Spleen (tissue), 13 donors: ENCODE measurements at places on chromosomes 11 and 22.
A peak's percentile ranks its signal among the peaks of the same experiment; 100 is the strongest.

- peak; percentile 74 for DNase-seq
Measured at GRCh38 chr11:117443266-117444186, 115.9 kb downstream of the CEP164 start.

GRCh38 chr11:80872116-80872728 is 1431.4 kb upstream of the TENM4 start:
- no peak for DNase-seq

DNA sequence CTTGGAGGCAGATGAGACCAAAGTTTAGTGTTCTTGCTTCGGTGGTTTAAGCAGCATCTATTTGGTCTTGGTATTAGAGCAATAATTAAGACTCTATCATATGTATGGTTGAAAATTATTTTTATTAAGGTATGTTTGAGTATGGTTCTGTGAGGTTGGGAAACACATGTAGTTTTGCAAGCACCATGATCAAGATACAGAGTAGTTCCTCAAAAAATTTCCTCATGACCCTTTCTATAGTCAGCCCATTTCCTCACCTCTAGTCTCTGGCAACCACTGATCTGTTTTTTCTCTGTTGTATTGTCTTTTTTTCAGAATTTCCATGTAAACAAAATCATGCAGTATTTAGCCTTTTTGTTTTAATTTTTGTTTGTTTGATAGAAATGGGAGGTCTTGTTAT is 18.4 kb downstream of the MTMR3 start:
- DNase-seq = no peak

GRCh38 chr11:117872420-117872961 is 4.0 kb downstream of the FXYD6 start:
- DNase-seq = no peak

DNA sequence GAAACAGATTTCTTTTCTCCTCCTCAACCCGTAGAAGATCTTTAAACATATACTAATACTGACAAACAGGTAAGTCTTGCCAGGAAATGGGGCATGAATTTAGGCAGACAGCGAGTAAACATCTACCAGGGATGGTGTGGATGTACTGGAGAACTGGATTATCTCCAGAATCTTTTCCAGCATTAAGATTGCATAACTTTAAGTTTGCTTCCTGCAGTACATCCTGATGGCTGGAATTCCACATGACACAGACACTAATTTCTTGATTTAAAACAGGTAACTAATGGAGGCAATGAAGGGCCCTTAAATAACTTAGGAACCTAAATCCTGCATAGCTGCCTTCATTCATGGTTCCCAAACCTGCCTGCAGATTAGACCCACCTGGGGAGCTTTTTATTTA is 40.7 kb downstream of the JHY start:
- no peak for DNase-seq

GRCh38 chr11:561148-562003 is 606 bp downstream of the RASSF7 start:
- DNase-seq = no peak

DNA sequence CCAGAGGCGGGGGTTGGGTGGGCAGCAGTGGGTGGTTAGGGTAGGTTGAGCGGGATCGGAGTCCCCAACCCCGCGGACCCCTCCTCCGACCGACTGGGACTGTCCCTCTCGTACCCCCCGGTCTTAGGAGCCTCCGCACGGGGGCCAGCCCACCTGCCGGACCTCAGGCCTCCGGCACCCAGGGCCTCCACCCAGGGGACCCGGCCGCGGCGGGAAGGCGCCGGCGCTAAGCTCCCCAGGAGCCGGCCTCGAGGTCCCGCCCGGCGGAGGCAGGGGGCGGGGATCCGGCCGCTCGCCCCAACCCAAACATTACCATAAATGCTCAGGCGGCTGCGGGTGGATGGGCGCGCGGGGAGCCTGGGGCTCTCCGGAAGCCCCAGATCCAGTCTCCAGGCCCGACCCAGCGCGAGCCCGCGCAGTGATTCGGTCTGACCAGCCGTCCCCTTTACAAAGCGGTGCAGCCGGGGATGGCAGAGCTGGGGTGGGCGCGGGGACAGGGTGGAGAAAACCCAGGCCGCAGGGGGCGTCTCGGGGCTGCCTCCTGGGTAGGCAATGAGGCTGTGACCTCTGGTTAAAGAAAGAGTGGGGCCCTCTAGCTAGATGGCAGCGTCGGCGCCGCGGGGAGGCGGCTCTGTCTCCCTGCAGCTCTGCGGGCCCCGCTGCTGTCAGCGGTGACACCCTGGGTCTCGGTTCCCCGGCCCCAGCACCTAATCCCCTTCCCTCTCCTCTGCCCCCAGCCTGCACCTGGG is 4.0 kb upstream of the MCAM start:
- peak; percentile 90 for DNase-seq

- DNase-seq = no peak
Measured at GRCh38 chr11:30436801-30437200, 113.9 kb downstream of the ARL14EP start.

GRCh38 chr11:59616396-59616982 is 915 bp upstream of the OSBP start:
- DNase-seq = peak; percentile 98

- no peak for DNase-seq
Measured at GRCh38 chr11:35047769-35048168, 91.2 kb upstream of the CD44 start.

DNA sequence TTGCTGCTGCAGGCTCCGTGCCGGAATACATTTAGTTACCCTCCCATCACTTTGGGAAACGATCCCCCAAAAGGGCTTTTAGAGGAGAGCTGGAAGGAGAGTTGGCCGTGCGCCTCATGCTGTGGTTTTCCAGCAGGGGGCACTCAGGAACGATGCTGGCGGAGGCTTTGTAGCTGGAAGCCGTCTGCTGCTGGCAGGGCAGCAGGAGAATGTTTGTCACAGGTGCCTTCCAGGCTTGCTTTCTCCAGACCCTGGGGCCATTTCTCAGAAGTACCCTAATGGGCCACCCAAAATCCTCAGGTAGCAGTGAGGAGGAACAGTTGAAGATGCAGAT is 30.0 kb upstream of the CABP7 start:
- peak; percentile 86 for DNase-seq

- DNase-seq = no peak
Measured at GRCh38 chr22:31635638-31636306, 26.2 kb downstream of the PISD start.

DNA sequence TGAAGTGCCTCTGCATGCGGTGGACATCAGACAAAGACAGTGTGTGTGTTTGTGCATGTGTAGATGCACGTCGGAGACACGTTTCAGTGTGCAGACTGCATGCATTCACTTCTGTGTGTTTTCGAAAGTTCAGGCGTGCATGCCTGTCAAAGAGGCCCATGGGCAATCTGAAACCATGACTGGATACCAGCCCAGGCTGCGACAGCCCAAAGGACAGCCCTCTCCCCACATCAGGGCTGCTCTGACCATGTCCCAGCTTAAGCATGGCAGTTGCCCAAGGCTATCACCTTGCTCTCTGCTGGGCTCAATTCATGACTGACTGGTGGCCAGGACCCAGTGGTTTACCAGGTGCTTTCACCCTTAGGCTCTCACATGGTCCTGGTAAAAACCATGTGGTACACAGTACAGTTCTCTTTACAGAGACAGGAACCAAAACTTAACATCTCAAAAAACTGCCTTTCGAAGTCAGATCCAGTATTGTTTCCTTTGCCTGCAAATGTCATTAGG is 423.7 kb upstream of the CADM1 start:
- DNase-seq = no peak

GRCh38 chr22:28967969-28968368 is 84.6 kb downstream of the ZNRF3 start:
- no peak for DNase-seq

- DNase-seq = no peak
Measured at GRCh38 chr11:92253945-92254344, 29.3 kb downstream of the FAT3 start.

DNA sequence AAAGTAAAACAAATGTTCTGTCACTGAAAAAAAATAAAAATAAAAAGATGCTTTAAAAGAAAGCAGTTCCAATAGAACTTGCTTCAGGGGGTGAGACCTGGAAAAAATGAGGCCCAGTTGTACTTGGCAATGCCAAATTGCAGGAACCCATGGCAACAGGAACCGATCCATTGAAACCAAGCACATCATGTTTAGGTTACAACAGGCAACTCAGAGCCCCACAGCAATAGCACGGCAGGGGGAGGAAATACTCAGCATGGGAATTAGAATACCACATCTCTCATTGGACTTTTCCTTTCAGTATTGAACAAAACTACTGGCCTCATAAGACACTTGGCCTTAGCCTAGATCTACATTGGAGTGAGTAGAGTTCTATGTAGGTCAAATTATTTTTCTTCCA is 84.3 kb downstream of the MSANTD4 start:
- DNase-seq = no peak

- DNase-seq = no peak
Measured at GRCh38 chr22:42432818-42433217, 615 bp upstream of the NFAM1 start.

DNA sequence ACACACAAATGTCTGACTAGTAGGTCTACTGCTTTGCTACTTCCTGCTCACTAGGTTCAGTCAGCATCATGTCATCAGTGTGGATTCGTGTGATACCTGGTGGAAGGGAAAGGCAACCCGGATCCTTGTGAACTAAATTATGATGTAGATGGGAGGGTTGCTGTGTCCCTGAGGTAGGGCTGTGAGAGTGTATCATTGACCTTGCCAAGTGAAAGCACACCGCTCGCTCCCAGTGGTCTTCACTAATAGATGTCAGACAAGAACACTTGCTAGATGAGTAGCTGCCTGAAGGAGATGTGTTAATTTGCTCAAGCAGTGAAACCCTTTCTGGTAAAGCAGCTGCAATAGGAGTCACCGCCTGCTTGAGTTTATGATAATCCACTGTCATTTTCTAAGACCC is 119.4 kb downstream of the WNT7B start:
- DNase-seq = no peak

- no peak for DNase-seq
Measured at GRCh38 chr11:46105926-46106325, 15.3 kb downstream of the PHF21A start.

- no peak for DNase-seq
Measured at GRCh38 chr11:93082900-93083299, 113.4 kb downstream of the MTNR1B start.

DNA sequence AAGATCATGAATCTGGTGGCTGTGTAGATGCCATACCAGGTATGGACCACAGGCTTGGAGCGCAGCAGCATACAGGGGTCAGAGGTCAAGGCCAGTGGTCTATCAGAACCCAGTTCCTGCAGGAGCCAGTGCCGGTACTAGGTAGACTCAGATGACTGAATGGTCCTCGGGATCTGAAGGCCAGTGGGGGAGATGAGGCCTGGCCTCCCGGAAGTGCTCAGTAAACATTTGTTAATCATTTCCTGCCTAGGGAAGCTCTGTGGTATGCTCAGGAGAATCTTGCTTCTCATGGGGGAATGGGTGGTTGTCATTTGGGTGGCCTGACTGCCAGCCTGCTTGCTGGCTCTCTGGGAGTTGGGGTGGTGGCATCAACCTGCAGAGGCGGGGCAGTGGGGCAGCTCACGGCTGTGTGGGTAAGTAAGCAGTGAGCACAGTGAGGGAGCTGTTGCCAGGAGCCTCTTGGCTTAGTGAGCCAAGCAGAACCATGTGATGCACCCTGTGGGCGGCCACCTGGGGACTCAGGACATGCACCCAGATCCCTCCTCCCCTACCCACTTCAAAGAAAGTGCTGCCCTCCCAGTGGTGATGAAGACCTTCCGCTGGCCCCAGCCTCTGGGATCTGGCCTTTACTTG is 33.0 kb downstream of the PTPRJ start:
- peak; percentile 93 for DNase-seq

- no peak for DNase-seq
Measured at GRCh38 chr11:115133475-115134209, 370.6 kb downstream of the CADM1 start.

DNA sequence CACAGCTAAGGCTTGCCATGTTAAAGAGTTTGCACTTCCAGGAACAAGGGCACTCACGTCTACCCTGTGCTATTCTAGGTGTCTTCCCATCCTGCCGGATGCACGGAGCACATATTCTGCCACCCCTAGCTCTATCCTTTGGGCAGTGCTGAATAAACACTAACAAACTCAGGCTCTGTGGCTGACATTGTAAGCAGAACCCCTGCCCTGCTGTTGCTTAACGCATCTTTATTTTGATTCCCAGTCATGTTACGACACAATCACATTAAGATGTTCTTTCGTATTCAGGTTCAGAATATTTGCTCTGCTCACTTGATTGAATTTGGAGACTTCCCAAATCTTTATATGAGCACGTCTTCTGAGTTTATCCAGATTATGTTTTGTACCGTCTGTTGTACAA is 3.7 kb upstream of the HDHD5 start:
- no peak for DNase-seq

DNA sequence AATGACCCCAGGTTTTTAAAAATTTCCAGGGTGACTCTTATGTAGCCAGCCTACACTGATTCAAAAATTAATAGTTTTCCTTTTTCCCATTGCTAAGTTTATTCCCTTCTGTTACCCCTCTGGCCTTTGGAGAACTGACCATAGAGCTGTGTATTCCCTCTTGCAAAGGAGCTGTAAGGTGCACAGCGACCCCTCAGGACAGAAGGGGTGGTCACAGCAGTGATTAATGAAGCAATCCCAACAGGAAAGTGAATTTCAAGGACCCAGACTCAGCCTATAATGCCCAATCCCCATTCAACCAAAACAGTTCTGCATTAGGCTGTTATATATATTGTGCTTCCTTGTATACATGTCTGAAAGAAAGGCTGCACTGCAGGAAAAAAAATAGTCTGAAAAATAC is 147.1 kb downstream of the WT1 start:
- DNase-seq = no peak

GRCh38 chr22:46511151-46512038 is 26.0 kb downstream of the CELSR1 start:
- DNase-seq = no peak

DNA sequence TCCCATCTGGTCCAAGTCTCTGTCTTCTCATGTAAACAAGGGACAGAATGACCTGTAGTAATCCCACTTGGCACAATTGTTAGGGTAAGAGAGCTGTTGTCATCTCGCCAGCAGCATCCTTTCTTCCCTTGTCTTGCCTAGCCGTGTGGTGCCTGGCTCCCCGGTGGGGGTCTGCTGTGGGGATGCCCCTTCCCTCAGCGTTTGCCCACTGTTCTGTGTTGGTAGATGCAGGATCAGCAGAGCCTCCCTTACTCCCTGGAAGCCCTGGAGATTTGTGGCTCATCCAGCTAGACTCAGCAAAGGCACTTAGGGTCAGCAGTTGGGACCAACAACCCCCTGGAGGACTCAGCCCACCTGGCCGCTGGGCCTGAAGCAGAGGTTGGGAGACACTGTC is 13.0 kb downstream of the ACO2 start:
- no peak for DNase-seq

GRCh38 chr22:43217285-43218030 is 30.5 kb upstream of the TTLL12 start:
- no peak for DNase-seq

DNA sequence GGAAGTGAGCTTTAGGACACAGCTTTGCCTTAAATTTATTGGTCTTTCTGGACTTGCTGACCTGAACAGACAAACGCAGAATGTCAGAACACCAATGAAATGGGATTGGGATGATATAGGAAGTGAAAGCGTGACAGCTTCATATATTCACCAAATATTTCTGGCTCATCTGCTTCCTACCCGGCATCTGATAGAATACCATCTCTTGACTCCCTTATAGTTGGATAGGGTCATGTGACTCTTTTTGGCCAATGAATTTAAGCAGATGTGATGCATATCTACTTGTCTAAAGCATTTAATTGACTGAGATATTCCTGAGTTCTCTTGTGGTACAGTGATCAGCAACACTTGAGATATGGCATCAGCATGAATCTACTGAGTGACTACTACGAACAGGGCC is 2.5 kb upstream of the CAPRIN1 start:
- no peak for DNase-seq

GRCh38 chr11:36312611-36313472 is 16.8 kb downstream of the PRR5L start:
- DNase-seq = no peak
